ENCODE measurements at places on chromosomes 2 and 18.

- no peak for DNase-seq
Observed at GRCh38 chr2:105570326-105570725, 171.5 kb upstream of the FHL2 start.

GRCh38 chr2:104233591-104233990 is 620.3 kb upstream of the POU3F3 start:
- no peak for DNase-seq

- no peak for DNase-seq
Observed at GRCh38 chr2:236308855-236309668, 44.9 kb upstream of the ASB18 start.

DNA sequence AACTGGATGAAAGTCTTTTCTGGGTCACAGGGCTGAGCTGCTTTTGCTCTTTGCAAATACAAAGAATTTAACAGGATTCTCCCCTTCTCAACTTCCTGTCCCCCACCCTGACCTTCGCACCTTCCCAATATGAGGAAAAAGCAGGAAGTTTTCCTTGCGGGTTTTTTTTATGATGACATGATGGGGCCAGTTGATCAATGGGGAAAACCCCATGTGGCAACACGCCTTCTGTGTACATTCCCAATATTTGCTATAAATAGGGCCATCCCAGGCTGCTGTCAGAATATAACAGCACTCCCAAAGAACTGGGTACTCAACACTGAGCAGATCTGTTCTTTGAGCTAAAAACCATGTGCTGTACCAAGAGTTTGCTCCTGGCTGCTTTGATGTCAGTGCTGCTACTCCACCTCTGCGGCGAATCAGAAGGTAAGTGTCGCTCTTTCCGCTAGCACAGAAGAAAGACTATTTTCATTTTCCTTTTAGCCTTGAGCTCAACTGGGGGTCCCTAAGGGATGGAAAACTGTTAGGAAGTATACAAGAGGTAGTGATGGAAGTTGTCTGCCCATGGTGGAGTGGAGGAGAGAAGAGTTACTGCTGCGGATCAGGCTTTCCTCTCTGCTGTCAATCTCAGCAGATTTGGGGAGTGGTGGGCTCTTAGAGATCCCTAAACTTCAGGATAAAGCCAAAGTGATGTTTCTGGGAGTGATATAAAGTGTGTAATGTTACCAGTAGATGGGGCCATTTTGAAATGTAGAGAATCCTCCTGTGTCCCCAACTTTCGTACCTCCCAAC is at the start of gene CCL20:
Gene CCL20, plus strand, starts transcription at position 281 of the 792 bp plus-strand sequence. Its CDS starts 70 bp downstream, at position 351.
- DNase-seq = no peak

- no peak for DNase-seq
Observed at GRCh38 chr2:190158798-190159434, 96.4 kb upstream of the MSTN start.

GRCh38 chr2:64914735-64915509 is 74.3 kb upstream of the SLC1A4 start:
- no peak for DNase-seq

Data from H4 (cell line).